A172 (cell line): ENCODE measurements at places on chromosomes 6 and 20. TPM values are rescaled to one million over a fixed set of nuclear protein-coding genes. Genes with fewer than 3 reads are reported as not detected.

NKAPL gene
- total RNA-seq = not detected in 2 replicates

GRCh38 chr6:30042476-30042875 lies 18.6 kb upstream of the POLR1H start:
- DNase-seq = no peak

BPIFB1 gene
- not detected in 2 replicates for total RNA-seq

DNA sequence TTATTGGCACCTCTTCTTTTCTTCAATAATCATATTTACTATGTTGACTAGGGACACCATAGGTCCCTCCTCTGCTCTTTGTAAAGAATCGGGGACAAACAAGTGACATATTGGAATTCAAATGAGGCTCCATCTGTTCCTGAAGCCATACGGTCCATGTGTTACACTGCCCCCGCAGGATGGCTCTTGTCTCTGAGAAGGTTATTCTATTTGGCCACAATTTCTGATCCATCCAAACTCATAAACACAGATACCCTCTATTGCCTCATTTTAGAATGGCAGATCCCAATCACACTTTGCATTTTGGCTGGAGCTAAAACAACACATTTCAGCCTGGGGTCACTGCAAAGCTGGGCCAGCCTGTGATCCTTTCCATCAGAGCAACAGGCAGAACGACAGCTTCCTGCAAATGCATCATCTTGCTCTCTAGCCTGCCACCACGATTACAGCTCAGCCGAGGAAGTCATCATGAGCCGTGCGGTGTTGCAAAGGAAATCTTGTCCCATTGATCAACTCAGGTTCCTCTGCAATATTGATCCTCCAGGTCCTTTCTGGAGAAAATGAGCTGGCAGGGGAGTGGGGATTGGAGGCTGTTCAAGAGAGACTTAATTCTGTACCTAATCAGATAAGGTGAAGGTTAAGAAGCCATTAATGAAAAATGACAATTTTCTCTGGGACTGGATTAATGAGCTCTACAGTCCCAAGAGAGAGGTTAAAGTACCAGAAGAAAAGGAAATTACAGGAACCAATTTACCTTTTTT lies 73.1 kb downstream of the AGPAT4 start:
- DNase-seq = no peak

EZR gene
- 446 and 456 TPM in 2 replicates for total RNA-seq

DNA sequence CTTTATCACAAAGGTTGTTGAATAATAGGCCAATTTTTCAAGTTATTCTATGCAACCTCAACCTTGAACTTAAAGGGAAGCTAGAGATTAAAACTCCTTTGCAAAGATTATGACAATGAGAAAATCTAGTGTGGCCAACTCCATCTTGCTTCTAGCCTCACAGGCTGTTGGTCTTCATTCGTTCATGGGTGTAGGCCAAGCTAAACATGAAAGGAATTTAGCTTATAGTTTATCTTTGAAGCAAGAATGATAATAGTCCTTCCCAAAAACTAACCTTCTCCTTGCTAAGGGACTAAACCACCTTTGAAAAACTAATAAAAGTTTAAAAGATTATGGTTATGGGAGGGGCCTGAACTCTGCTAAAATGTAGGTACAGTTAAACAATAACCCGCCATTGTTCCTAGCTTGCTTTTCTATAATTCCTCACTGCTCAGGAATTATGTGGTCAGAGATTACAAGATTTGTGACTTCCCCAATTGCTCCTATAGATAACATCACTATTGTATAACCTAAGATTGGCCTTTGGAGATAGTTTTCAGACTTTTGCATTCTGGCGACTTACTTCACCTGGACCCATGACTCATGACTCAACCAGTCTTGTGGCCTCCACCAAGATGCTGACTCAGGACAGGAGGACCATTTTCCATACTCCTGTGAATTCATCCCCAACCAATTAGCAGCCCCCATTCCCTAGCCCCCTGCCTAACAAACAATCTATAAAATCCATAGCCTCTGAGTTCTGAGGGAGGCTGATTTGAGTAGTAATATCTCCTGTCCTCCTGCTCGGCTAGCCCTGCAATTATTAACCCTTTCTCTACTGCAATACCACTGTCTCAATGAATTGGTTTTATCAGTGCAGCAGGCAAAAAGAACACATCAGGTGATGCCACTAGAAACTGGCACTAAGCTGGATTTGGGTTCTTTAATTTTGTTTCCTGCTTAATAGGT lies 154.5 kb downstream of the CD83 start:
- peak; percentile 90 for DNase-seq

DNA sequence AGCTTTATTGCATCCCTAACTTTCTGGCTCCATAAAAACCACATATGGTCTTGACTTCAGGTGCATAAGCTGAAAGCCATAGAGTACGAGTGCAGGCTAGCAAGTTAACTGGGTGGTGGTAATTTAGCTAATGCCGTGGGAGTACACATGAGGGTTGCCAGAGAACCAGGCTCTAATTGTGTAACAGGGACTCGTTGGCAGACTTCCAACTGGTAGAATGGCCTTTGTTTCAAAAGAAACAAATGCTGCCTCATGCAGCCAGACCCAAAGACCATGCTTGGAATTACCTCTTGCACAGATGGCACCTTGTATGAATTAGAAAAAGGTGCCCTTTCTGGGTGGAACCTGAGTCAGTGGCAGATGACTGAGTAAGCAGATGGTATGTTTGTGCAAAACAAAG lies 73.2 kb downstream of the LY86 start:
- no peak for DNase-seq

GRCh38 chr6:36283608-36284007 lies 13.7 kb downstream of the PNPLA1 start:
- no peak for DNase-seq

GRCh38 chr6:100266494-100267401 lies 198.0 kb downstream of the SIM1 start:
- DNase-seq = no peak

- no peak for DNase-seq
Measured at GRCh38 chr6:4994741-4995140, 9.1 kb downstream of the RPP40 start.

ZNFX1 gene
- total RNA-seq = 33.8 and 34.2 TPM in 2 replicates
